Stimulated activated CD8-positive, alpha-beta memory T cell treated with anti-CD3 and anti-CD28 coated beads, Interleukin-7, amount 100 ng/mL, for 1 hour (primary cell): ENCODE measurements at places on chromosomes 7 and 10.

GRCh38 chr10:100022403-100022802 is 12.7 kb upstream of the DNMBP start:
- no peak for DNase-seq

- DNase-seq, result no peak
Measured at GRCh38 chr7:114860206-114860605, 61.7 kb upstream of the MDFIC start.

DNA sequence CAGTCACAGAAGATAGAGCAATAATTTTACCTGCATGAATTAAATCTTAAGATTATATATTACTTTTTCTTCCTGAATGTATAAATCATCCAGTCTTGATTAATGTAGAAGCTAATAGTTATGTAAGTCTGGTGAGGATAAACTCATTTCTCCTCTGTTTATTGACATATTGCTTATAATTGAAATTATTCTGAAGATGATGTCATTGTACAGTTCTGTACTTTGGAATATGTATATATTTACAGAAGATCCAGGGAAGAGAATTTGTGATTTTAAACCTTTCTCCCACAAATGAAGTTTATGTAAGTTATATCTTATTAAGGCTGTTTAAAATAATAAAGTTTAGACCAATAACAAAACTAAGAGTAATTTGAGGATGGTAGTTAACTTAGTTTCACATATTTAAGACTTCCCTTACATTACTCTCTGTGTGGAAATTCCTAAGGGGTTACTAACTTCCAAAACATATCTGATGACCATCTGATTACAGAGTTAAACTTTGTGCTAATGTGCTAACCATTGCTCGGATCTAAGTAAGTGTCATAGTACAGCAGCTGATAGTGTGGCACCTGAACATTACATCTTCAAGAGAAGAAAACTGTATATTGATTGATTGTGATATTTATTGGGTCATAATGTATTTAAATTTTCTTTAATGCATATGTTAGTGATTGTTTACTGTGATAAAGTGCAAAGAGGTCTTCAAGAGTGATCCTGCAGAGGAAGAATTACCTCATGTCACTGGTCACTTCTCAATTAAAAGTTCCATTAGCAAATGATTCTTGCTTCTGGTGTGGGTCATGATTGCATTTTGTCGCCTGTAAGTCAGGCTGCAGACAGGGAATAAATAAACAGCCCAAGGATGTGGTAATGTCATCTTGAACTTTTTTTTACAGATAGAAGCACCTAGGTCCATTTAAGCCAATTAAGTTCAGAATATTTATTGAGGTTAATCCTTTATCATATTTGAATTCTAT is 96.9 kb downstream of the UBE3C start:
- no peak for DNase-seq

- no peak for DNase-seq
Measured at GRCh38 chr7:37065779-37066271, 341.5 kb upstream of the AOAH start.

GRCh38 chr10:20778008-20778757 is 118.9 kb downstream of the NEBL start:
- DNase-seq, result no peak
